ENCODE measurements at places on chromosomes 6 and 20.

- no peak for DNase-seq
These were observed 3.4 kb upstream of the ZNF133 start for GRCh38 chr20:18284805-18285533.

DNA sequence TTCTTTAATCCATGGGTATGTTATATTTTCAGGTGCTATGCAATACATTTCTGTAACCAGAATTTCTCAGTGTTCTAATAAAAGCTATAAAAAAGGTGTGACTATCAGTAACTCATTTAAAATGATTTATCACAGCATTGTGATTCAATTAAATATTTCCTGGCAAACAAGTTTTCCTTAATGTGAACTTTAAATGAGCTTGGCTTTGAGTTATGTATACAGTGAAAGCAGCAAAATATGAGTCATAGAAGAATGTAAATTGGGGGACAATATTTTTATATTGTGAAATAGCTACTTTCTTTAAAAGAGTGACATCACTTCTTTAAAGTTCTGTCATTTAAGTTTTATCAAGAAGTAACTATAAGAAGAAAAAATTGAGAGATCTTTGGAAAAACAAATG, 484.9 kb upstream of the MAN1A1 start:
- DNase-seq = no peak

- no peak for DNase-seq
These were observed 36.3 kb upstream of the IBTK start for GRCh38 chr6:82283771-82284410.

DNA sequence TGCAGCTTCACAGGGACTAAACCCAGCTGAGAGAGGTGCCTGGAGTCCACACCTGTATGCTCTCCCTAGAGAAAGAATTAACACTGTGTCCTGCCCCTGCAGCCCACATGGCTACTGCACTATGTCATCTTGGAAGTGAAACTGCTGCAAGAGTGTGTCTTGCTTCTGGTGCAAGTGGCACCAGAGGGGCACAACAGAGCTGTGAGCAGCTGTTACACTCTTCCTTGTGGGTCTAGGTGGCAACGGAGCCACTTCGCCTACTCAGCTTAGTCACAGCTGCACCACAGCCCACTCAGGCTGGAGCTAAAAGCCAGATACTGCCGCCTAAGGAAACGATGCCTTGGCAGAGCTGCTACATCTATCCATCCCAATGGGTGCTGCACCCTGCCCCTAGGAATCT, 391.4 kb downstream of the COL12A1 start:
- DNase-seq = no peak

- DNase-seq = peak; percentile 64
These were observed at the start of gene HELZ2 for GRCh38 chr20:63574156-63574828. Gene HELZ2, minus strand, starts transcription at chr20:63574239. Its CDS starts 1,854 bp downstream, at chr20:63572385.

- DNase-seq = no peak
These were observed 64.0 kb upstream of the CEP85L start for GRCh38 chr6:118715376-118715775.

DNA sequence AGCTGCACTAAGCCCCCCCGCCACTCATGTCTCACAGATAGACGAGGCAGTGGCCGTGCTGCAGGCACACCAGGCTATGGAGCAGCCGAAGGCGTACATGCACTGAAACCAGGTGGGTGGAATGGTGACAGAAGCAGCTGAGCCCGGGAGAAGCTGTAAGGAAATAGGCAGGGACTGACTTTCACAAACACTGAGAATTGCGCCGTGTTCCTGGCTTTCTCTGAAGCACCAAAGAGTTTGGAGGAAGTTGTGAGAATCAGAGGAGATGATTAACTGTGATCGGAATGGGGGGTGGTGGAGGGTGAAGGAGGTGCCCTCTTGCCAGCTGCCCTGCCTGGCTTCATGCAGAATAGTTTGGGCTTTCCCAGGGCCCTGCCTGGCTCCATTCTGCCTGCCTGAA, 21.6 kb downstream of the TOMM34 start:
- DNase-seq = no peak

DNA sequence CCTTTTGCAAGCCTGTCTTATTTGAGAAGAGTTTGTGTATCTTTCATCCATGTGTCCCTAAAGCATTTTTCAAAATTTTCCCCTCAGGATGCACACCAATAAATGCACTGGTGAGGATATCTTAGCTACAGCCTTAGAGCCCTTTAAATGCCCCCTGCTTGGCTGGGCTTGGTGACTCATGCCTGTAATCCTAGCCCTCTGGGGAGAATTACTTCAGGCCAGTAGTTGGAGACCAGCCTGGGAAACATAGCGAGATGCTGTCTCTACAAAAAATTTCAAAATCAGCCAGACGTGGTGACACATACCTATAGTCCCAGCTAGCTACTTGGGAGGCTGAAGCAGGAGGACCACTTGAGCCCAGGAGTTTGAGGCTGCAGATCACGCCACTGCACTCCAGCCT, 33.8 kb upstream of the PLCB4 start:
- DNase-seq = no peak

All from activated T-cell treated with anti-CD3 and anti-CD28 coated beads, Interleukin-2, amount 50 U/mL, for 72 hours (primary cell).